ENCODE measurements at places on chromosomes 1 and 21. TPM values are rescaled to one million over a fixed set of nuclear protein-coding genes. Genes with fewer than 3 reads are reported as not detected.

DNA sequence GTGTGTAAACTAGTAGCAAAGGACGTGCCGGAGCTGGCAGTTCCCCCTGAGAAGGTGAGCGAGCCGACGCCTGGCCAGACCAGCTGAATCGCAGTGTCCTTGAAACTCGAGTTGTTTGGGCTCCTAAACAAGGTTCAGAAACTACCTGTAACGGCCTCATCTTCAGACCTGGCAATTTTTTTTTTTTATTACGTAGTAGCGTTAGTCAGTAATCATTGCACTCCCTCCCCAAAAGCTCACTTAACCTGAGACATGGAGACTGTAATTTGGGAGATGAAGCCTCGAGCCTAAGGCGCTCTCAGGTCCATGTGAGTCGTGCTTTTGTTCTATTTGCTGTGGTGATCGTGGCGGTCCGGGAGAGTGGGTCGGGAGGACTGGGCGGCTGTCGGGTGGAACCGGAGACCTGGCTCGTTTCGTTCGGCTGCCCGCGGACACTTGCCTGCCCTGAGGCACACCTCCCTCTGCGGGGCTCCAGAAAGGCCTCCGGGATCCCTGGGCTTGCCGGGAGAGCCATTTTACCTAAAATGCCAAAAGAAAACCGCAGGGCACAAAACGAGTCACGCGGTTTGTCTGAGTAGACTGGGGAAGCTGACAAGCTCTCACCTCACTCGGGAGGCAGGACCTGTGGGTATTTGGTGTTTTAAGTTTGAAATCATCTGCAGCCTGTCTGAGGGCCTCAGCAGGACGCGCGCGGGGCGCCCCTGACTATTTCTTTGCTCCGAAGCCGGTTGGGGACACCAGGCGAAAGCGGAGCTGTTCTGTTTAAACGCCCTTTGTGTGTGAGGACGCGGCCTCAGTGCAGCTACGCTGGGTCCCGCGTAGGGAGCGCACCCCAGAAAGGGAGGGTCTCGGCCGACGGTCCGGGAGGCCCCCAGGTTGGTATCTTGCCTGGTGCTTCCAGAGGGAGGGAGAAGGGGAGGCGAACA is 722 bp downstream of the LHX8 start:
- DNase-seq: no peak

GRCh38 chr1:85617633-85618100 is 37.1 kb downstream of the CCN1 start:
- no peak for DNase-seq

GRCh38 chr1:193740762-193741161 is 554.3 kb upstream of the B3GALT2 start:
- DNase-seq: no peak

GRCh38 chr1:227945891-227946623 is 1.7 kb downstream of the WNT9A start:
- DNase-seq: no peak

DNA sequence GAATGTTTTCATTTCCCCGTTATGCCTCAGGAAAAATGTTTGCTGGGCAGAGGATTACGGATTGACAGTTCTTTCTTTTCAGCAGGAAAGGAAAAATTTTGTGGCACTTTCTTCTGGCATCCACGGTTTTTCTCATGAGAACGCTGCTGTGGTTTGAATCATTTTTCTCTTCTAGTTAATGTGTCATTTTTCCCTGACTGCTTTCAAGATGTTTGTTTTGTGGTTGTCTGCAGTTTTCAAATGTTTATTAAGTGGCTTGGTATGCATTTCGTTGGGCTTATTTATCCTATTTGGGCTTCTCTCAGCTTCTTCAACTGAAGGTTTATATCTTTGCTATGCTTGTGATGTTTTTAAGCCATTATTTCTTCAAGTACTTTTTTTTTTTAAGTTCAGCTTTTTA is 359.0 kb downstream of the RGS7 start:
- no peak for DNase-seq

GRCh38 chr1:152328801-152329391 is 3.9 kb upstream of the FLG start:
- no peak for DNase-seq

GRCh38 chr1:218917656-218918055 is 256.0 kb upstream of the LYPLAL1 start:
- no peak for DNase-seq

- DNase-seq: no peak
Measured at GRCh38 chr1:198125995-198126735, 30.6 kb upstream of the NEK7 start.

GRCh38 chr1:107551456-107551855 is 410.6 kb downstream of the NTNG1 start:
- DNase-seq: no peak

DNA sequence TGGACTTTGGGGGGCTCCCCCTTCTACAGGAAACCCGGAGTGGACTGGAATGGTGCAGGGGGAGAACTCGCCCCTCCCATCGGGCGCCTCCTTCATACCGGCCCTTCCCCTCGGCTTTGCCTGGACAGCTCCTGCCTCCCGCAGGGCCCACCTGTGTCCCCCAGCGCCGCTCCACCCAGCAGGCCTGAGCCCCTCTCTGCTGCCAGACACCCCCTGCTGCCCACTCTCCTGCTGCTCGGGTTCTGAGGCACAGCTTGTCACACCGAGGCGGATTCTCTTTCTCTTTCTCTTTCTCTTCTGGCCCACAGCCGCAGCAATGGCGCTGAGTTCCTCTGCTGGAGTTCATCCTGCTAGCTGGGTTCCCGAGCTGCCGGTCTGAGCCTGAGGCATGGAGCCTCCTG is at the start of gene TNFRSF14:
Gene TNFRSF14, plus strand, starts transcription at position 95 of the 401 bp plus-strand sequence. Its CDS starts 294 bp downstream, at position 389.
- no peak for DNase-seq

DNA sequence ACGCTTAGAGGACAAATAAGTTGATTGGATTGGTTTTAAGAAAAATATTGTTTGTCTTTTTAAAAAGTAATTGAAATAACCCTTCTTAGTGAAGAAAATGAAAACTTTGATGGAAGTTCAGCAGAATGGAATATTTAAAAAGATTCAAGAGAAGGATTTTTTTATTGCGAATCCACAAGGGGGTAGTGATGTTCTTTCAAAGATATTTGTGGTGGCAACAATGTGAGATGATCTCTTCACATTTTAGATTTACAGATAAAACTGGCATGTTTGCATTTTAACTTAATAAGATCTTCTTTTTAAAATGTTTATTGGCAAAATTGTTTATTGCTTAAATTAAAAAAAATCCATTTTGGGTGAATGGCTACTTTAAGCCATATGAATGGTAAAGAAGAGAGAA is 8.9 kb downstream of the CAMTA1 start:
- DNase-seq: no peak

DNA sequence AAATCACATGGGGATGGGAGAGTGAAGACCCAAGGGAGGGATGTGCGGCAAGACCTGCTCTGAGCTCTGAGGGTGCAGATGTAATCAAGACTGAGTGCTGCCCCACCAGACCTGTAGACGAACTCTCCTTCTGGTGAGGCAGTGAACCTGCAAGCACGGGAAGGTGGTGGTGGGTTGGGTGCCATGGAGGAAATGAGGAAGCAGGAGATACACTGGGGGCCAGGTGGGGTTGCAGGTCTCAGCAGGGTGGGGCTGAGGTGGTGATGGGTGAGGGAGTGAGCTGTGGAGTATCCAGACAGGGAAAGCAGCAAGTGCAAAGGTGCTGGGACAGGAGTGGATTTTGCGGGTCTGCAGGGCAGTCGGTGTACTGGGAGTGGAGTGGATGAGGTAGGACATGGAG is 102.3 kb downstream of the KCNJ15 start:
- no peak for DNase-seq

DNA sequence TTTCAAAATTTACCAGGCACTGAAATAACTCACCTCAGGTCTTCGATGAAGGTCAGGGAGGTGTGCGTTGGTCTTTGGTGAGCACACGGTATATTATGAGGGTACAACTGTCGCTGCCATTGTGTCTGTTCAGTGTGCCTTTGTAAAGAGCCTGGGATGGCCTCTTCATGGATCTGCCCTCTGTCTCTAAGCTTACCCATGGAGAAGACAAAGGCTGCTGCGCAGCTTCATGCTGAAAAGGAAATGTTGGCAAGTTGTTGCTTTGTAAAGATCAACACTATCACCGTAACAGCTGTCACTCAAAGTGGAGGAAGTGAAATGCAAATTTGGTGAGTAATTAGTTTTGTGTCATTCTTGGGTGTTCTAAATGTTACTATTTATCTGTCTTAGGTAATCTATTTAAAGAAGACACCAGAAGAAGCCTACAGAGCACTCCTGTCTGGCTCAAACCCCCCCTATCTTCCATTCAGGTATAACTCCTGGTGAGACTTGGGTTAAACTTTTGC is 71.6 kb downstream of the CDC14A start:
- no peak for DNase-seq

- no peak for DNase-seq
Measured at GRCh38 chr1:57258557-57259325, 165.1 kb downstream of the DAB1 start.

GRCh38 chr1:61699911-61700851 is 24.8 kb downstream of the TM2D1 start:
- DNase-seq: no peak

DNA sequence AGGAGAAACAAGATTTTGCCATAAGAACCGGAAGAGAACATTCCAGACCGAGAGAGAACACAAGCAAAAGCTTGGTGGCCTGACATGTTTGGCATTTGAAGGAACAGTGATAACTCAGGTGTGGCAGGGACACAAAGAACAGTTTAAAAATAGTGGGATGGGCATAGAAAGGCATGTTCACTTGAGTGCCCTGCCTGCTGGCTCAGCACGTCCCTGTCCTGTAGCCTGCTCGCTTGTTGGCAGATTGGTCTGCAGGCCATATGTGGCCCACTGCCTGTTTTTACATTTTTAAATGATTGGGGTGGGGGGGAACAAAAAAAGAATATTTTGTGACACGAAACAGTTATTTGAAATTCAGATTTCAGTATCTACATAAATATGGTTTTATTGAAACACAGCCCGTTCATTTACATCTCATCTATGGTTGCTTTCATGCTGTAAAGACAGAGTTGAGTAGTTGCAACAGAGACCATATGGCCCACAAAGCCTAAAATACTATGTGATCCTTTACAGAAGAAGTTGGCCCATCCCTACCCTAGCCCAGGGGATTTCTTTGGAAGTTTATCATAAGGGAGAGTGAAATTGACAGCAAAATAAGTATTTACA is 100.7 kb downstream of the RGL1 start:
- no peak for DNase-seq

CFHR1 gene
- 0.21 TPM for polyA plus RNA-seq

KCNT2 gene
- 11.4 TPM for polyA plus RNA-seq

NUDT4B gene
- 0.71 TPM for polyA plus RNA-seq

LCE2A gene
- not detected for polyA plus RNA-seq

TIPRL gene
- 58.9 TPM for polyA plus RNA-seq

KLHL17 gene
- 15.2 TPM for polyA plus RNA-seq

HLCS gene
- 18.5 TPM for polyA plus RNA-seq

AKNAD1 gene
- polyA plus RNA-seq: not detected

BGLAP gene
- 3.7 TPM for polyA plus RNA-seq

SLC22A15 gene
- 5.7 TPM for polyA plus RNA-seq

SYT14 gene
- polyA plus RNA-seq: 0.38 TPM
